ENCODE measurements at places on chromosomes 2 and 18.

DNA sequence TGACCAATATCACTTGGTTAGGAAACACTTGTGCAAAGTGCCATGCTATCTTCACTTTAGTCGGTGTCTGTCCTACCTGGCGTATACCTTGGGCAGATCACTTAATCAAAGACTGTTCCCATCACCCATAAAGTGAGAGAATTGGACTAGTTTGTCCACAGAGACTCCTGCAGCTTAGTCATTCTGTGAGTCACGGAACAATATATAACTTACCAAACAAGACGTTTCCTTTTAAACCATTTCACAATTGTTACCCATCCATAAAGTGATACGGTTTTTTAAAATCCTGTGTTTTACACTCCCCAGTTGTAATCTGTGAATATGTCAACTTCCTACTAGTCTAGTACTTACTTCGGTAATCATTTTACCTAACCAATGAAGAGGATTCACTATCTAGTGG, 499.3 kb upstream of the SMIM21 start:
- DNase-seq: no peak

GRCh38 chr18:74389171-74389927, 67.8 kb downstream of the DIPK1C start:
- DNase-seq: no peak

DNA sequence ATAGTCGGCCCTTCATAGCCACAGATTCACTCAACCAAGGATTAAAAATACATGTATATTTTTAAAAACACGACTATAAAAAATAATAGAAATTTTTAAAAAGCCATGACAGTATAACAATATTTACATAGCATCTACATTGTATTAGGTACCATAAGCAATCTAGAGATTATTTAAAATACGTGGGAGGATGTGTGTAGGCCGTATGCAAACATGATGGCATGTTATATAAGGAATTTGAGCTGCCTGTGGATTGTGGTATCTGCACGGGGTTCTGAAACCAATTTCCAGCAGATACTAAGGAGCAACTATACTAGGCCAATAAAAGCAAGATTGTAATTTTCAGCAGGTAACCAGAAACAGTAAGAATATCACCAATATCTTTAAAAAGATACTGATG, 5.9 kb downstream of the ORC4 start:
- DNase-seq: no peak

- no peak for DNase-seq
These were observed 222.0 kb downstream of the TMEM182 start for GRCh38 chr2:102983786-102984185.

GRCh38 chr2:152560166-152560565, 157.1 kb downstream of the PRPF40A start:
- DNase-seq: no peak

GRCh38 chr18:54215069-54215468, 9.4 kb downstream of the MBD2 start:
- no peak for DNase-seq

- no peak for DNase-seq
These were observed 86.6 kb downstream of the DTNB start for GRCh38 chr2:25586726-25587144.
